Activated T-helper 2 cell treated with anti-CD3 and anti-CD28 coated beads, Interferon-gamma antibody, Interleukin-2, Interleukin-4, amounts not matched to agents 10 μg/mL and 5 μg/mL and 100 μg/mL, durations not matched to agents 14 hours and 24 hours and 36 hours (primary cell): ENCODE measurements at places on chromosomes 16 and 17. TPM values are rescaled to one million over a fixed set of nuclear protein-coding genes. Genes with fewer than 3 reads are reported as not detected.

DNA sequence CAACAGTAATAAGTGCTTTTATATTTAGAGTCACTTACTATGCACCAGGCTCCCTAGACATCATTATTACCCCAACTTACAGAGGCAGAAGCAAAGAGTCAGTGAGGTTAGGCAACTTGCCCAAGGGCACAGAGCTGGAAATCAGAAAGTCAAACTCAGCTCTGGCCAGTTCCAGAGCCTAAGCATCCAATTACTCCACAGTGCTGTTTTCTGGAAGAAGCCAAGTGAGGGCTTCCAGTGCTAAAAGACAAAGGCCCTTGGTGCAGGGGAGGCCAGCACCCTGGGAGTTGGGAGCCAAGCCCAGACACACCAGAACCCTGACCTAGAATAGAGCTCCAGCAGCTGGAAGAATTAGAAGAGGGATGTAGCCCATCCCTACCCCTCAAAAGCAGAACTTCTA, 40.2 kb downstream of the C17orf67 start:
- no peak for DNase-seq
- H3K4me3 ChIP-seq = no peak overlapping the region
- no peak overlapping the region for H3K27ac ChIP-seq
- H3K27me3 ChIP-seq = no peaks in the 10 kb centered on the region
- peaks cover 18% of the 10 kb centered on the region for H3K36me3 ChIP-seq
- peaks cover 2% of the 10 kb centered on the region for H3K4me1 ChIP-seq

GRCh38 chr16:10646581-10647263, 48.0 kb downstream of the TEKT5 start:
- no peak for DNase-seq
- H3K27ac ChIP-seq = no peak overlapping the region
- H3K4me3 ChIP-seq = no peak overlapping the region
- no peaks in the 10 kb centered on the region for H3K4me1 ChIP-seq
- no peaks in the 10 kb centered on the region for H3K27me3 ChIP-seq
- no peaks in the 10 kb centered on the region for H3K36me3 ChIP-seq

BCL6B gene
- 0.80 and 1.0 TPM in 2 replicates for total RNA-seq

- peaks cover 20% of the 10 kb centered on the region for H3K27me3 ChIP-seq
- no peak for DNase-seq
- peaks cover 26% of the 10 kb centered on the region for H3K4me1 ChIP-seq
Observed at GRCh38 chr16:31698901-31699300, 171.2 kb downstream of the AHSP start.

- no peak overlapping the region for H3K27ac ChIP-seq
- H3K4me1 ChIP-seq = no peaks in the 10 kb centered on the region
- no peak for DNase-seq
- H3K4me3 ChIP-seq = no peak overlapping the region
Observed at GRCh38 chr16:10787304-10787703, 31.3 kb downstream of the TVP23A start.

DNA sequence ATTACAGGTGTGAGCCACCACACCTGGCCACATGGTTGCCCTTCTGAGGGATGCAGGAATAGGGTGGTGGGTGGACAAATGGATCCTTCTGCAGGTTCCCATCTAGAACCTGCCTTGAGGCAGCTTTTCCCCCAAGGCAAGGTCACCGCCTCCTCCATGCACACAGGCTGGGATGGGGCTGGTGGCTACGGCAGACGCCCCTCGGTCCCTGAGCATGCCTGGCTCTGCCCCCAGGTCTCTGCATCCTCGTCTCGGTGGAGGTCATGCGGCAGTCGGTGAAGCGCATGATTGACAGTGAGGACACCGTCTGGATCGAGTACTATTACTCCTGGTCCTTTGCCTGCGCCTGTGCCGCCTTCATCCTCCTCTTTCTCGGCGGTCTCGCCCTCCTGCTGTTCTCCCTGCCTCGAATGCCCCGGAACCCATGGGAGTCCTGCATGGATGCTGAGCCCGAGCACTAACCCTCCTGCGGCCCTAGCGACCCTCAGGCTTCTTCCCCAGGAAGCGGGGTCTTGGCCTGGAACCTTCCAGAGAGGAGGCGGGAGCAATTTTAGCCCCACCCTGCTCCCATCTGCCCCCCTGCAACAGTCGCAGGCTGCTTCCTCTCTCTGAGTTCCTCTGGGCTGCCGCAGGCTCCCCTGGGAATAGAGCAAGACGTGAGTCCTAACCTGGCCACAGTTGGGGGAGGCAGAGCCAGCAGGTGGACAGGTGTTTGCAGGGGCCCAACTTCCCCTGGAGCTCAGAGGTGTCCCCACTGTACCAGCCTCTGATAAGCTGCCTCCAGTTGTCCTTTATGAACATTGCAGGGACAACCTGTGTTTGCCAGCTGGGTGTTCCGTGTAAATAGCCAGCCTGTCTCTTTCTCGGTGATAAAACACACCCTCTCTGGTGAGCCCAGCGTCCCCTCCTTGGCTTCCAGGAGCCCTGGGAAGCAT, 11.7 kb downstream of the CACNG1 start:
- no peaks in the 10 kb centered on the region for H3K36me3 ChIP-seq
- H3K27ac ChIP-seq = no peak overlapping the region
- no peak for DNase-seq
- H3K4me1 ChIP-seq = no peaks in the 10 kb centered on the region
- no peaks in the 10 kb centered on the region for H3K27me3 ChIP-seq

HOXB4 gene
- total RNA-seq = 3.0 and 3.3 TPM in 2 replicates

- no peak for DNase-seq
- no peaks in the 10 kb centered on the region for H3K36me3 ChIP-seq
- H3K4me1 ChIP-seq = peaks cover 11% of the 10 kb centered on the region
- no peak overlapping the region for H3K4me3 ChIP-seq
Observed at GRCh38 chr17:28487881-28488532, 14.6 kb downstream of the SLC13A2 start.

NOTUM gene
- total RNA-seq = 1.2 and 2.2 TPM in 2 replicates

- DNase-seq = no peak
- no peak overlapping the region for H3K27ac ChIP-seq
- no peak overlapping the region for H3K4me3 ChIP-seq
- H3K27me3 ChIP-seq = peaks cover 12% of the 10 kb centered on the region
- no peaks in the 10 kb centered on the region for H3K36me3 ChIP-seq
Observed at GRCh38 chr16:55503726-55504550, 4.9 kb upstream of the LPCAT2 start.

SMIM36 gene
- total RNA-seq = not detected in 2 replicates

CDH5 gene
- not detected in 2 replicates for total RNA-seq
